ENCODE measurements at places on chromosomes 2 and 18.

DNA sequence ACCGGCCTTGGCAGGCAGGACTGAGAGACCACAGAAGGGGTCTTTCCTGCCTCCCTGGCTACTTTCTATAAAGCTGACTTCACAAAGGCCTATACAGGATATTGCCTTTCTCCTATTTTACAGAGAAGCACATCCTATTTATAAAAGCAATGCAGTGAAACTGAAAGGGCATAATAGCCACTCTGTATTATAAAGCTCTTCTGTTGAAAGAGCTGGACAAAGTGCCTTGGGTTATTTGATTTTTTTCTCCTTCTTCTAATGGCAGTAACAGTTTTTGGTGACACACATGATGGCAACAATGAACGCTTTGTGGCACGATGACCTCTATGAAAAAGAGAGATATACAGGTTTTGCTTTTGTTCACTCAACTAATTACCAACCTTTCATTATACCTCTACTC, 281.1 kb downstream of the ZNF516 start:
- H3K4me1 ChIP-seq, result peaks cover 27% of the 10 kb centered on the region
- H3K36me3 ChIP-seq, result no peaks in the 10 kb centered on the region
- H3K27ac ChIP-seq, result peak overlapping the region; percentile 60
- H3K4me3 ChIP-seq, result no peak overlapping the region
- no peaks in the 10 kb centered on the region for H3K27me3 ChIP-seq

DNA sequence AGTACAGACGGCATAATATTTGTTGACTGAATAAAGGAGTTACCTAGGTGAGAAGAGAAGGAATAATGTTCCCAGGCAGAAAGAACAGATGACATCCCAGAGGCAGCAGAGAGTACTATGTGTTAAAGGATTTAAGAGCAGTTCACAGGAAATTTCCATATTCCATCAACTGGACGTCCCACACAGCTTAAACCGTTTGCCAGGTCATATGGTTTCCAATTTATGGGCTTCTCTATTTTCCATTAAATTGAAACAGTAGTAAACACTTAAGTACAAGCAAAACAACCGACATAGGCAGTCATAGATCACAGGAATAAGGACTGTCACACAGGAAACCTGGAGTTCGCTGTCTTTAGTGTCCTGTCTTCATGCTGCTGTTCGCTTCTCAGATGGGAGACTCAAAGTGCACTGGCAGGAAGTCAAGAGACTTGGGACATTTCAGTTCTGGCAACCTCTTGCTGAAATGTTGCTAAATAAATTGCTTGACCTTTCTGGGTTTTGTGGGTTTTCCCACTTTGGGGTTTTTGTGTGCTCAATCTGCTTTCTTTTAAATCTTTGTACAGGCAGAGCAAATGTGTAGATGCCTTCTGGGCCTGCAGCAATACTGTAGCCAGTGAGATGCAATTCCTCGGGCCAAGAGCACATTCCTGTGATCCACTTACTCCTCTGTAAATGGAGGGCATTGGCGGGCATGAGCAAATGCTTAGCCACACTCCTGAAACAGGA, 5.8 kb upstream of the PIEZO2 start:
- no peak overlapping the region for H3K27ac ChIP-seq
- H3K4me1 ChIP-seq, result no peaks in the 10 kb centered on the region
- no peaks in the 10 kb centered on the region for H3K27me3 ChIP-seq
- no peak overlapping the region for H3K4me3 ChIP-seq
- H3K36me3 ChIP-seq, result no peaks in the 10 kb centered on the region

- no peaks in the 10 kb centered on the region for H3K36me3 ChIP-seq
- no peak overlapping the region for H3K4me3 ChIP-seq
- no peaks in the 10 kb centered on the region for H3K27me3 ChIP-seq
- H3K4me1 ChIP-seq, result no peaks in the 10 kb centered on the region
Measured at GRCh38 chr2:211270257-211270656, 713.9 kb downstream of the CPS1 start.

GRCh38 chr18:3211236-3211992, 8.4 kb downstream of the MYOM1 start:
- no peak for DNase-seq
- H3K4me1 ChIP-seq, result peaks cover 17% of the 10 kb centered on the region
- no peak overlapping the region for H3K27ac ChIP-seq

DNA sequence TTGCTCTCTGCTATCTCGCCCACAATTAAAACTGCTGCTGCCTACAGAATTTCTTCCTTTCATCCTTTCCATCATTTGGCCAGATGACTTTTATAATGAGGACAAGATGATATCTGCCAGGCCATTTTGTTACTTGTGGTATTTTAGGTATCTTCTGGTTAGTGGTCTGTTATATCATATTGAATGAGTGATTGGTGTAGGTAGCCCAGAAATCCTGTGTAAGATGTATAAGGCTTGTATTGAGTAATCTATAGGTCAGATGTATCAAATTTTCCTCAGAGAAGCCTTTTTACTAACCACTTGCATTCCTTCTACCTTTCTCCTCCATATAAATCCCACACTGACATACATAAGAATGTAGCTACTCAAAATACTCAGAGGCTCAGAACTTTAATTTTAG, 118.3 kb downstream of the UBR3 start:
- no peaks in the 10 kb centered on the region for H3K27me3 ChIP-seq
- H3K4me1 ChIP-seq, result no peaks in the 10 kb centered on the region
- peaks cover 50% of the 10 kb centered on the region for H3K36me3 ChIP-seq
- no peak overlapping the region for H3K4me3 ChIP-seq

GRCh38 chr18:54359233-54359632, 1.5 kb downstream of the C18orf54 start:
- H3K4me1 ChIP-seq, result peaks cover 27% of the 10 kb centered on the region
- H3K27me3 ChIP-seq, result no peaks in the 10 kb centered on the region
- peak overlapping the region; percentile 94 for H3K27ac ChIP-seq
- peak overlapping the region; percentile 80 for H3K4me3 ChIP-seq
- H3K36me3 ChIP-seq, result peaks cover 19% of the 10 kb centered on the region

DNA sequence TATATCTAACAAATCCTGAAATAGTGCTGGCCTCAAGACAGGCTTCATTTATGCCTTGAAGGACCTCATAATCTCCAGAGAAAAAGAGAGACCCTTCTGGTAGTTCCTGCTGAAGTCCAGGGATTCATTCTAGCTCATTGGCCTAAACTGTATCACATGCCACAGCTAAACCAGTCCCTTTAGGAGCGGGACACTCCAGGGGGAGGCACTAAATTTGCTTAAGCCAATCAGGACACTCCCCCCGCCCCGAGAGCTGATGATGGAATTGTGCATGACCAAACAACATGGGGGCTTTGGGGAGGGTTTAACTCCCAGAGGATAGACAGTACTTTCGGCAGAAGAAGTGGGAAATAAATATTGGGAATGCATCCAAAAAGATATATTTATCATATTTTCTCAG, 36.4 kb upstream of the CXCR4 start:
- H3K4me1 ChIP-seq, result no peaks in the 10 kb centered on the region
- no peaks in the 10 kb centered on the region for H3K27me3 ChIP-seq
- no peaks in the 10 kb centered on the region for H3K36me3 ChIP-seq
- H3K27ac ChIP-seq, result no peak overlapping the region

GRCh38 chr2:177553176-177553884, 160.8 kb downstream of the AGPS start:
- peak overlapping the region; percentile 96 for H3K27ac ChIP-seq
- peaks cover 16% of the 10 kb centered on the region for H3K4me1 ChIP-seq
- no peak for DNase-seq
- peak overlapping the region; percentile 73 for H3K4me3 ChIP-seq
- no peaks in the 10 kb centered on the region for H3K27me3 ChIP-seq
- H3K36me3 ChIP-seq, result no peaks in the 10 kb centered on the region

- H3K4me1 ChIP-seq, result no peaks in the 10 kb centered on the region
- DNase-seq, result no peak
- no peaks in the 10 kb centered on the region for H3K36me3 ChIP-seq
- no peak overlapping the region for H3K27ac ChIP-seq
- H3K4me3 ChIP-seq, result no peak overlapping the region
Measured at GRCh38 chr2:215711471-215712034, 275.7 kb upstream of the FN1 start.

GRCh38 chr2:98377544-98377943, 31.3 kb downstream of the CNGA3 start:
- no peaks in the 10 kb centered on the region for H3K27me3 ChIP-seq
- H3K4me1 ChIP-seq, result no peaks in the 10 kb centered on the region
- DNase-seq, result no peak
- no peaks in the 10 kb centered on the region for H3K36me3 ChIP-seq
- no peak overlapping the region for H3K4me3 ChIP-seq

GRCh38 chr2:84833481-84834150, 47.3 kb downstream of the TRABD2A start:
- H3K27me3 ChIP-seq, result no peaks in the 10 kb centered on the region
- no peaks in the 10 kb centered on the region for H3K4me1 ChIP-seq
- no peaks in the 10 kb centered on the region for H3K36me3 ChIP-seq
- no peak for DNase-seq

- H3K27me3 ChIP-seq, result peaks cover 2% of the 10 kb centered on the region
- no peak overlapping the region for H3K4me3 ChIP-seq
- no peak for DNase-seq
- H3K27ac ChIP-seq, result no peak overlapping the region
- H3K4me1 ChIP-seq, result no peaks in the 10 kb centered on the region
- no peaks in the 10 kb centered on the region for H3K36me3 ChIP-seq
Measured at GRCh38 chr2:222319586-222320435, 21.0 kb upstream of the PAX3 start.

DNA sequence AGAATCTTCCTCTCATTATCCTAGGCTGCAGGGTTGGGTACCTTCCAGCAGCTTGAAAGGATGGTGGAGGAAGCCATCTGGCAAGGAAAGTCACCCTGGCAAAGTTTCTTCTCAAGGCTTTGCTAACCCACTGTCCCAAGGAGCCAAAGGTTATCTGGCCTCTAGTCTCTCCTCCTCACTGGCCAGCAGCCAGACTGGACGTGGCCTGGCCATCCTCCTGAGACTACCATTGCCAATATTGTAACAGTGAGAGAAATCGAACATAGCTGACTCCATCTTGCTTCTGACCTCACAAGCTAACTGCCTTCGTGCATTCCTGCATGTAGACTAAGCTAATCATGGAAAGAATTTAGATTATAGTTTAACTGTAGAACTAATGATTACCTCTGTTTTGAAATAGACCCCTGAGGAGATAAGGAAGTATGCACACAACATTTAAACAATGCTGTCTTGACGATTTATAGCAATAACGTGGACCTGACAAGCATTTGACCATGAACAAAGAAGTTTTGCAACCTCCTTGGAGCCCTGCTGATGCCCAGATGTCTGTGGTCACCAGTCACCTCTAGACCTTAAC, 7.8 kb upstream of the ANXA4 start:
- no peak overlapping the region for H3K27ac ChIP-seq
- no peaks in the 10 kb centered on the region for H3K4me1 ChIP-seq
- no peak for DNase-seq
- no peaks in the 10 kb centered on the region for H3K36me3 ChIP-seq
- no peak overlapping the region for H3K4me3 ChIP-seq
- no peaks in the 10 kb centered on the region for H3K27me3 ChIP-seq

DNA sequence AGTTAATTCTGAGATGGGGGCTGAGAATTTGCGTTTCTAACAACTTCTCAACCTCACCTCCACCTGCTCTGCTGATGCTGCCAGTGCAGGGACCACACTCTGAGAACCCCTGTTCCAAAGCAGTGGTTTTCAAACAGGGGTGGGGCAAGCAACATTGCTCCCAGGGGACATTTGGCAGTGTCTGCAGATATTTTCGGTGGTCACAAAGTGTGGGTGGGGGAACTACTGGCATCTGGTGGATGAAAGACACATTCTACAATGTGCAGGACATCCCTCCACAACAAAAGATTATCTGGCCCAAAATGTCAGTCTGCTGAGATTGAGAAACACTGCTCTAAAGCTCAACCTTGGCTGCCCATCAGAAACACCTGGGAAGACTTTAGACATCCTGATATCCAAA, 188.7 kb upstream of the SATB2 start:
- no peaks in the 10 kb centered on the region for H3K27me3 ChIP-seq
- no peaks in the 10 kb centered on the region for H3K36me3 ChIP-seq
- H3K27ac ChIP-seq, result no peak overlapping the region
- DNase-seq, result no peak

DNA sequence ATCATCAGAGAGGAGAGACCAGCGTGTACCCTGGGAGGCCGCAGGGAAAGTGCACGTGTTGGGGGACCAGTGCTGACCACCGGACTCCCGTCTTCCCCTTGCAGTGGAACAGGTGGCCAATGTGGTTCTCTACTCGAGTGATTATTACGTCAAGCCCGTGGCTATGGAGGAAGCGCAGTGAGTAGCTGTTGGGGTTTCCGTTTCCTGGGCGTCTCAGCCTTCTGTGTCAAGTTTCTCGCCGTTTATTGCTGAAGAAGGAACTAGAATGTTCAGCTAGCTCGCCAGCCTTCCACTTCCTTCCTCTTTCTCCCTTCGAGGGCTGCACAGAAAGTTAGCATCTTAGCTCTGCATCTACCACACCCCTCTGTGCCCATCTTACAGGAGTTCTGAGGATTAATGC, 22.8 kb upstream of the DGKD start:
- 0 out of 2 replicates have a peak, but pooled peaks cover 3% of the 10 kb centered on the region for H3K4me1 ChIP-seq
- H3K4me3 ChIP-seq, result no peak overlapping the region
- H3K27ac ChIP-seq, result no peak overlapping the region
- peak; percentile 61 for DNase-seq
- H3K36me3 ChIP-seq, result no peaks in the 10 kb centered on the region

- no peak for DNase-seq
- no peaks in the 10 kb centered on the region for H3K4me1 ChIP-seq
- H3K27ac ChIP-seq, result no peak overlapping the region
- no peak overlapping the region for H3K4me3 ChIP-seq
Measured at GRCh38 chr2:234630801-234631261, 133.9 kb upstream of the ARL4C start.

- H3K27ac ChIP-seq, result no peak overlapping the region
- no peaks in the 10 kb centered on the region for H3K4me1 ChIP-seq
- H3K36me3 ChIP-seq, result no peaks in the 10 kb centered on the region
- no peak overlapping the region for H3K4me3 ChIP-seq
- H3K27me3 ChIP-seq, result no peaks in the 10 kb centered on the region
- DNase-seq, result no peak
Measured at GRCh38 chr2:187614756-187615155, 60.5 kb upstream of the TFPI start.

Data from DND-41 (cell line).